ENCODE measurements at places on chromosomes 4 and X.

DNA sequence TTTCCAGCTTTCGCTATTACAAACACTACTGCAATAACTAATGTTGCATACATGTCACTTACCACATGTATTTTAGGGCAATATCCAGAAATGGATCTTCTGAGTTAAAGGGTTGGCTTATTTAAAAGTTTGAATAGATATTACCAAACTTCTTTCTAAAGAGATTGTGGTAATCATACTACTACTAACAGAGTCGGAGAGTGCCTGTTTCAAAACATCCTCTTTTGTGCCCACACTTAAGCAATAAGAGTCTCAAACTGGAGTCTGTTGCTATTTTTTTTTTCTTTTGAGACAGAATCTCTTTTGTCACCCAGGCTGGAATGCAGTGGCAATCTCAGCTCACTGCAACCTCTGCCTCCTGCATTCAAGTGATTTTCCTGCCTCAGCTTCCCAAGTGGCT is 35.8 kb downstream of the FGFBP1 start:
- no peak for DNase-seq

DNA sequence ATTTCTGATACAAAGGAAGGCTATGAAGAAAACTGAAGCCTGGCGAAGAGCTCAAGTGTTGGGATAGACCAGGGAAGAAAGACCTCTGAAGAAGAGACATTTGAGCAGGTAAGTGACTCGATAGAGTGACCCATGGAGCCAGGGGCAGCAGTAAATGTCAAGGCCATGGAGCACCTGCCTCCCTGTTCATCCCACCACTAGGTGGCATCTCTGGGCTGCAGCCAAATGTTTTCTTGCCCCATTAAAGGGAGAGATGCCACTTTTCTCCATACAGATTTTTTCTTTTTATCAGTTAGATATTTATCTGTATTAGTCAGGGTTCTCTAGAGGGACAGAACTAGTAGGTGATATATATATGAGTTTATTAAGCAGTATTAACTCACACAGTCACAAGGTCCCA is 4.9 kb upstream of the ZNF81 start:
- DNase-seq: peak; percentile 14

DNA sequence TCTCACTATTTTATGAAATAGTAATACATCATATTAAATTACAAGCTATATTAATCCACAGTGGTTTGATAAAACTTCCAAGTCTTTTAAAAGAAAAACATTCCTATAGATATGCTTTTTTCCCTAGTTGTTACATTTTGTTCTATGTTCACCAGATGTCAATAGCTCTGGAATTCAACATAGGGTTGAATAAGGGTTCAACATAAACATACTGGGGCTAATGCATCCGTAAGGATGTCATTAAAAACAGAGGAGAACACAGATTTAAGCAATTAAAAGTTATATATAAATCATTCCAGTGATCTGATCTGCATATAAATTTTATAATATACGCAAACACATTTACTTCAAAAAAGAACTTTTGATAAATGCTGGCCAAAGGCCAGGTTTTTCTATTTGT is 32.5 kb downstream of the SULT1B1 start:
- DNase-seq: no peak

GRCh38 chrX:85963736-85964135 is 83.6 kb downstream of the CHM start:
- no peak for DNase-seq

DNA sequence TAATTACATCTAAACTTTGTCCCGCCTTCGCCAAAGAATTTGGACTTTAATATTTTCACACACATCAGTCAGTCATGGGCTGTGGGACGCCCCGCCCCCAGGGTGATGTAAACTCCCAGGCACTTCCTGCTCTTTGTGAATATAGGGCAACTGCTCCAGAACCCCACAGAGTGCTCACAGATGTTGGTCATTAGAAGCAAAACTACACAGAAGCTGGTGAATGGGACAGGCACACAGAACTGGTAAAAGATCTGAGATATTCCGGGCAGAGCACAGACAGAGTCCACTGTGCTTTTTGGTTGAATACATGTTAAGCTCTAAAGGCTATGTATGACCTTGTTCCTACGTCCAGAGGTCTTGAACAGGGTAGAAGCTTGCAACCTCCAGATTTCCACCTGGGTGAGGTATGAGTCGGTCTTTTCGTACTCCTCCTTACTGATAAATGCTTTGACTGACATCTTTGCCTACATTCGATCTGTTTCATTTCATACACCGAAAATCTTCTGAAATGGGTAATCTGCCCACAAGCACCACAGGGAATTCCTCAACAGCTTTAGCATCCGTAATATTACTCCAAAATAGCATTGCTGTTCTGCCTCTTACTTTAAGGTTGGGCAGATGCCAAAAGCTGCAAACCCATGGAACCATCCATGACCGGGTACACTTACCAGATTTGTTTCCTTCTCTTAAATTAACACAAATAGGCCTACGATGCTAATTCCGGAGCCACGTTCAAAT is 144.6 kb downstream of the AMELX start:
- peak; percentile 13 for DNase-seq

- no peak for DNase-seq
Measured at GRCh38 chr4:336893-337142, 796 bp upstream of the ZNF141 start.

GRCh38 chrX:105882581-105883275 is 60.4 kb downstream of the NRK start:
- no peak for DNase-seq

- no peak for DNase-seq
Measured at GRCh38 chrX:48666649-48667048, 16.9 kb upstream of the WAS start.
